Activated T-helper 1 cell treated with anti-CD3 and anti-CD28 coated beads, Interleukin-2, amount 50 U/mL, for 16 hours (primary cell): ENCODE measurements at places on chromosomes 2 and 18.

GRCh38 chr2:42127425-42128424 is 41.4 kb upstream of the EML4 start:
- DNase-seq = no peak

- no peak for DNase-seq
Observed at GRCh38 chr2:6863792-6864191, 1.9 kb downstream of the CMPK2 start.

DNA sequence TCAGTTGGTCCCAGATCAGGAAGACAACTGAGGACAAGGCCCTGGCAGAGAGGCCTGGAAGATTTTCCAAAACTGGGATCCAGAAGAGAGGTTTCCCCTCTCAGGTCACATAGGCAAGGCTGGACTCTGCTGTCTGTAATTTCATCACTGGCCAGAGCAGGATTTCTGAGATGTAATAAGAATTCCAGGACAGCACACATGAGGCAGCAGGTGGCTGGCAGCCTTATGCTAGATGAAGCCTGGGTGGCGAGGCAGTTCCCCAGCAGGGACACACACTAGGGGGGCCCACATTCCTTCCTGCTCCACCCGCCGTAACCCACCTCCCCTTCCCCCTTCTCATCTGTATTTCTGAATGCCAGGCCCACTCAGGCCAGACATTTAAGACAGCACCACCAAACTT is 98.6 kb downstream of the HNRNPLL start:
- no peak for DNase-seq

DNA sequence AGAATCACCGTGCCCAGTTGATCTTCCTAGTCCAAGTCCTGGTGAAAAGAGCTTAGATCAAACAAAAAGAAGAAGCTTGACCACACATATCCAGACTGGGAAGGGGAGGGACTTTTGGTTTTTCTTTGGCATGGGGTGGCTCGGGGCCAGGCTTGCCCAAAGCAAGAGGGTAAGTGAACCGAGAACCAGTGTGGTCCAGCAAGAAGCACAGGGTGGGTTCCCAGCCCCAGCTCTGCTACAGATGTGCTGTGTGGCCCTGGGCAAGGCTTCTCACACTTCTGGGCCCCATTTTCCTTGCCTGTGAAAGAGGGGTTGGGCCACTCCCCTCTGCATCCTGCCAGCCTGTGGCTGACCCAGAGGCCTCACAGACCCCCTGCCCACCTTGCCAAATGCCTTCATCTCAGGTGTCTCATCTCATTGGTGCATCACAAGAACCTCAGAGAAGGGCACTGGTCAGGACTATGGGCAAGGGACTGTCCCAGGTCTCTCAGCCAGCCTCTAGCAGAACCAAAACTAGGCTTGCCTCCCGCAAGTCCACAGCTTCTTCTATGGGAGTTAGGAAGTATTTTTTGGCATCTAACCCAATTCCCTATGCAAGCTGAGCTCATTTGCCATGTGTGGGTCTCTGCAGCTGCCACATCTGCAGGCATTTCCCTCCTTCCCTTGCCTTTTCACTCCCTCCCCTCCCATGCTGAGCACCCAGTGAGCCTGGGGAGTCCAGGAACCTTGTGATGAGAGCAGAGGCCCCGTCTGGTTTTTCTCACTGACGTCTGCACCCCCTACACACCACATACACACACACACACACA is 6.9 kb downstream of the ATP6V1B1 start:
- no peak for DNase-seq

GRCh38 chr18:59072727-59073421 is 66.8 kb upstream of the SEC11C start:
- DNase-seq = no peak

- no peak for DNase-seq
Observed at GRCh38 chr18:80231616-80232015, 15.7 kb downstream of the PARD6G start.

DNA sequence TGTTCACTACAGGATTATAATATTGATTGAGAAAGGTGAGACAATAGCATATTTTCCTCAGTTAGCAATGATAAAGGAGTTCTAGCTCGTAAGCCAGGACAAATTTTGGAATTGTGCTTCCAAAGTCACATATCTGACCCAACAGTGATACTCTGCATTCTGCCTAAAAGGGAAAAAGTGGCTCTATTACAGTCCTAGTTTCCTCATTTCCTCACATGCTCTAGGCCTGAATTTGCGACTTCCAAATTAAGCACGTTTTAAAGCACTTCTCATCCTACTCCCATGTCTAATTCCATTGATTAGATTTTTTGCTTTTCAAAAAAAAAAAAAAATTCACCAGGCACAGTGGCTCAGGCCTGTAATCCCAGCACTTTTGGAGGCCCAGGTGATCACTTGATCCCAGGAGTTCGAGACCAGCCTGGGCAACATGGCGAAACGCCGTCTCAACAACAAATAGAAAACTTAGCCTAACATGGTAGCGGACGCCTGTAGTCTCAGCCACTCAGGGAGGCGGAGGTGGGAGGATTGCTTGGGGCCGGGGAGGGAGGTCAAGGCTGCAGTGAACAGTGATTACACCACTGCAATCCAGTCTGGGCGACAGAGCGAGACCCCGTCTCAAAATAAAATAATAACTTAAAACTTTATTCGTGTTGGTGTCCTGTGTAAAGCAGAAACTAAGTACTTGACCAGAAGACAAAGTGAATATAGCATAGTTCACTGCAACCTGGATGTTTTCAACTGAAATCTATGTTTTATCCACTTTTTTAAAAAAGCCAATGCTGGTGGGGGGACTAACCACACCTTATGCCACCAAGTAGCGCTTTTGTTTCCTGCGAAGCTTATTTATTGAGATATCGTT is 1.5 kb downstream of the ESCO1 start:
- DNase-seq = no peak

- no peak for DNase-seq
Observed at GRCh38 chr2:84901593-84902120, 3.8 kb upstream of the TMSB10 start.

DNA sequence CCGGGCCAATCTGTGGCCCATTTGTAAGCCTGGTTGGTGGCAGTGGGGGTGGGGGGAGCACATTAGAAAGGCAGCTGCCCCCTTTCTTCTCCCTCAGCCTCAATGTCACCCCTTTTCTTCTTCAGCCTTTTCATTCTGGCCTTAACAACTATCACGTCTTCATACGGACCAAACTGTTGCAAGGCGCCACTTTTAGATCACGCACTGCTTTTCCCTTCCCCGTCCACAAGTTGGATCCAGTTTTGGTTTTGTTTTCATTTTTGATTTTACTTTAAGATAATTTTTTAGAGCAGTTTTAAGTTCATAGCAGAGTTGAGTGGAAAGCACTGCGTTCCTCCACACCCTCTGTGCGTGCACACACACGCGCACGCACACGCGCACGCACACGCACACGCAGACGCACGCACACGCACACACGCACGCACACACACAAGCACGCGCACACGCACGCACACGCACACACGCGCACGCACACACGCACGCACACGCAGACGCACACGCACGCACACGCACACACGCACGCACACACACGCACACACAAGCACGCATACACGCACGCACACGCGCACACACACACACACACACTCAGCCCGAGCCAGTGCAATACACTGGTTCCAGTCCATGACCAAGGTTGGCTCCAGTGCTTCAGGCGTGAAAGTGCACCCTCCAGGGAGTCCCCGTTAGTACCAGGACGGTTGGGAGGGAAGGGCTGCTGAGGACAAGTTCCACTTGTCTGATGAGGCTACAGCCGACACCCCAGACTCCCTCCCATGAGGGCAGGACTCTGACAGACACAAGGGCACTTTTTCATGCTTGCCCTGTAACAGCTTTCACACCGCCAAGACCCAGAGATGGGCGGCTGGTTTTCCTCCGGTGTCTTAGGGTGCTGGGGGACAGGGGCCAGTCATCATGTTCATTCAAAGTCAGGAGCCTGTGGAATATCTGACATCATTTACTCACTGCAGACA is 22.4 kb downstream of the FBLN7 start:
- DNase-seq = no peak

- DNase-seq = no peak
Observed at GRCh38 chr2:160097326-160097725, 34.9 kb upstream of the PLA2R1 start.

GRCh38 chr2:102385522-102385921 is 29.9 kb downstream of the IL18R1 start:
- no peak for DNase-seq

DNA sequence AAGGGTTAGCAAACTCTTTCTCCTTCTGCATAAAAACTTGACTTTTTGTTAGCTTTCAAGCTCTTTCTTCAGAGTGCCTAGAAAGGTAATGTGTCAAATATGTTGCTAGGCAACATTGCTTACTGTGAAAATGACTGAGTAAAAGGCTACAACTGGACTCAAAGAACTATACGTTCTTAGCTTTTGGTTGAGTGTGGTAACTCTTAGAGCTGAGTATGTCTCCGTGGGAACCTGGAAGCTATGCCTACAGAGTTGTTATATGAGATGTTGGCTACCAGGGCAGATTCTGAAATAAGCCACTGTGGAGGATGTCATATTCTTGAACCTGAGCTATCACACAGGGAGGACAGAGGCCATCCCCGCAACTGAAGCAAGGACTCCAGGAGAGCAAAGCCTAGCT is 105.5 kb downstream of the ARL6IP6 start:
- DNase-seq = no peak

DNA sequence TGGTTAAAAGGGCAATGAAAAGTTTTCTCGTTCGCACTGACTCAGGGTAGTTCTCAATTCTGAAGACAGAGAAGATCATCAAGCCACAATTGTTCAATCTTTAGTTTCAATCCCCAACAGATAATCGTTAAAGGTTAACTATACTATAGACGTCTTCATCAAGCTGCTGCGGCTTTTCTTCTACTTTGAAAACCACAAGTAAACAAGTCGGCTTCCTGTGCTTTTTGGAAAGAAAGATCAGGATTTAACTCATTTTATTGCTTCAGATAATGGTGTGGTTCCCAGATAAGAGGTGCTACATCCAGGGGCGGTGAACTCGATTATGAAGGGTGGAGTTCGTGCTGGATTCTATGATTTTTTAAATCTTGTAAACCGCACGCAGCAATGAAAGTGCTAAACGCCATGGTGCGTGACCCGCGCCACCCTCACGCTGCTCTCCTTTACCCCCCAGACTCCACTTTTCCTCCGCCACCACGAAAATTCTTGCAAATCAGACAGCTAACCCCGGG is 545 bp upstream of the CDCA7 start:
- DNase-seq = no peak

DNA sequence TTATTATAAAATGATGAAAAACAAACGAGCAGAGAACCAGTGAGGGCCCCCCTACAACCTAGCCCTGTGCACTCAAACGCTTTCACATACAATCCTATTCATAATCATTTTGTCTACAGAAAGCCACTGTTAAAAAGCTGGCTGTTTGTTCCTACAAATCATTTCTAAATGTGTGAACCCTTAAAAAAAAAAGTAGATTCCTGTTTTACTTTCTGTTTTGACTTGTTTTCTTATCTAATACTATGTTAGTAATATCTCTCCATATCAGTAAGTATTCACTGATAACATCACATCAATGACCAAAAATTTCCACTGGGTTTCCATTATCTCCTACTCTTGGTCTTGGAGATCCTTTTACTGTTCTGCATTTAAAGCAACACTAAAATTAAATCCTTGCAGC is 128.8 kb upstream of the TTC39C start:
- no peak for DNase-seq

- no peak for DNase-seq
Observed at GRCh38 chr2:96259497-96259921, 6.3 kb downstream of the TMEM127 start.

DNA sequence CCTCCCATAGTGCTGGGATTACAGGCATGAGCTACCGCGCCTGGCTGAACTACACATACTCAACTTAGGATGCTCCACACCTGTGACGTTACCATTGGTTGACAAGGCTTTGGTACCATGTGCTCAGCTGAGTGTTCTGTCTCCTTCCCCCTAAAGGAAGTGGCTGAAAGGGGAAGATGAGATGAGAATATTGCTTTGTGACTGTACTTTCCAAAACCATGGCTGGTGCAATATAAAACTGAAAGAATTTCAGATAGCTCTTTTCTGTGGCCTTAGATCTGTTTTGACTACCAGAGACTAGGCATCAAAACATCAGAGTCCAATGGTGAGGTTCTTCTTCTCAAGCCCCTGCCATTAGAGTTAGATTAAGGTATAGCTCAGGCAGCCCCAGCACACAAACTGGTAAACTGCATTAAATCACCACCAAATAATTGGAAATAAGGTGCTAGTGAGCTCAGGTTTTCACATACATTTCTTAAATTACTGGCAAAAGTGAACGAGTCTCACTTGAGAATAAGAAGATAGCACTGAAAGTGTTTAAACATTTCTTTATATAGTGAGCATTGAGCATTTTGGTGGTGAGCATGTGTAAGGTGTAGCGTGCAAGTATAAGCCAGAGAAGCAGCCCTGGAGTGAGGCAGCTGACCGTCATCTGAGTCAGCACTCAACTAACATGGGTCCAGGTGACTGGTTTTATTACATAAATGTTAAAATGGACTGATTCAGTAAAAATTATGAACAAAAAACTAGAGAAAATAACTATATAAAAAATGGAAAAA is 113.5 kb upstream of the FZD5 start:
- no peak for DNase-seq

GRCh38 chr2:145740302-145740701 is 1220.4 kb upstream of the ZEB2 start:
- no peak for DNase-seq

DNA sequence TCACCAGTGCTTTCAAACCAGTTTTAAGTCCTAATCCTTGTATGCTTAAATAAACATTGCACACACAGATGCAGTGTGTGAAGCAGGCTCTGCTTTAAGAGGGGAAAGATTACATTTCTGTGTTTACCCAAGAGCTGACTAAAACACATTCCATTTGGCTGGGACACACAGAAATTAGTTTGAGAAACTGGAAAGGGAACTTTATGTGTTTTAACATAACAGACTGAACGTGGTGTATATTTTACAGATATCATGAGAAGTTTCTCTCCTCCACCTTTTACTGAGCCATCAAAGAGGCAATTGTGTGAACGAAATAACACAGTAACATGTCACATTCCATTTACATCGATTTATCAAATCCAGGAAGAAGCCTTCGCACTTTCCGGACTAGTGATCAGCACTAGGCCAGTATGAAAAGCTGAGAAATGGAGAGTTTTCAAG is 121.8 kb downstream of the MAIP1 start:
- DNase-seq = no peak

DNA sequence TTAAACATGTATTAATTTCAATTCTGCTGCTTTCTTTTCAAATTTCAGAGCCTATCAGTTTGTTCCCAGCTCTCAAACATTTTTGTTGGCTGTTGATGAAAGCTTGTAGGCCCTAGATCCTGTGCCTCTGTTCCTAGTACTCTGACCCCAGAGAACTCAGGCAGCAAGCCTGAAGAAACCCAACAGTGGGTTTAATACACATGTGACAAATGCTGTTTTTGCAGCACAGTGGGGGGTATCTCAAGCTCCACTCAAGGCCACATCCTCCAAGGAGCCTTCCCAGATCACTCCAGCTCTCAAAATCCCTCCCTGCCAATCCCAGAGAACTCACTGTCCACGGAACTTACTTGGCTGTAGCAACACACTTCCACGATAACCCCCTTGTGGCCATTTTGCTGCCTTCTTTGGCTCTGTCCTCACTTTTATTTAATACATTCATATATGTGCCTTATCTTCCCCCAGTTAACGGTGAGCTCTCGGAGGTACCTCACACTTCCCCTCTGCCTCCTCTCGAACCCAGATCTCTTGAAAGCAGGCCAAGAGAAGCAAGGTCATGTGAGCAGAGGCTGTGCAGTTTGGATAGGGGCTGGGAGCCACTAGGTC is 122.4 kb downstream of the TNS1 start:
- no peak for DNase-seq

GRCh38 chr18:5456577-5457461 is 87.0 kb downstream of the EPB41L3 start:
- no peak for DNase-seq
